ENCODE measurements at places on chromosomes 3 and 15.

- no peak for DNase-seq
Measured at GRCh38 chr3:104943974-104944373, 422.7 kb upstream of the ALCAM start.

DNA sequence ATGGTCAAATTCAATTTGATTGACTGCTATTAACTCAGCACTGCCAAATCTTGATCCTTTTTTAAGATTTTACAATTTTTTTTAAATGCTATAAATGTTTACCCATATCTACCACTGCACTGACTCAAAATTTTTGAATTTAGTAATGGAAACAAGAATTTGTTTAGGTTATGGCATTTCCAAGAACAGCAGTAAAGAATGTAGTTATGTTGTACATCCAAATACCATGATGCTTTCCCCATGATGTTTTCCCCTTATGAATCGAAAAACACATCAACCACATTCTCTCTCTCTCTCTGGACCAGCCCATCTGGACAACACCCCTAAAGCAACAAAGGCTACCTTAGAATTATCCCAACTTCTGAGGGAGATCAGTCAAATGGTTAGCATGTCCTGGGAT lies 14.2 kb downstream of the CHRM5 start:
- no peak for DNase-seq

DNA sequence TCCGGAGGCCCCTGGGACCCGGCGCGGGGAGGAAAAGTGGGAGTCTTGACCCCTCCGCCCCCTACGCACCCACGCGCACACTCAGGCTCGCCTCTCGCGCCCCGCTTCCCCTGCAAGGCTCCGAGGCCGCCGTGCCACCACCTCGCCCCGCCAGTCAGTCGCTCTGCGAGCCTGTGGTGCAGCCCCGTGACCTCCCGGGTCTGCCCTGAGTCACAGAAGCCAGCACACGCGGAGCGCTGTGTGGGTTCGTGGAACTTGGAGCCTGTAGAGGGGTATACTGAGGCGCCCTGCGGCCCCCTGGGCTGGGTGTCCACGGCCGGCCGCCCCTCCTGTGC lies 380 bp upstream of the ALS2CL start:
- no peak for DNase-seq

- no peak for DNase-seq
Measured at GRCh38 chr3:36729204-36730056, 34.9 kb downstream of the DCLK3 start.

DNA sequence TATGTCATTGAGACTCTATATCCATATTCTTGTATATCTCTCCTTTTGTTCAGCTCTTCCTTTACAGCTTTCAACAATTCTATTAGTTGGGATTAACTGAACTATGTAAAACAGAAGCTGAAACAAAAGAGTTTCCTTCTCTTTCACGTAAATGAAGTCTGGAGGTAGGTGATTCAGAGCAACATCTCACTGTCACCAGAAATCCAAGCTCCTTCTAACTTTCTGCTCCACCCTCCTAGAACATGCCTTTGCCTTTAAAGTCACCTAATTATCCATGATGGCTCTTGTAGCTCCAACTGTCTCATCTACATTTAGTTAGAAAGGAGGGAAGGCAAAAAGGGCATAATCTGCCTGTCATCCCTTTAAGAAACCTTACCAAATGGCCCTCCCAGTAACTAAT lies 458.2 kb upstream of the MDFIC2 start:
- DNase-seq = no peak

DNA sequence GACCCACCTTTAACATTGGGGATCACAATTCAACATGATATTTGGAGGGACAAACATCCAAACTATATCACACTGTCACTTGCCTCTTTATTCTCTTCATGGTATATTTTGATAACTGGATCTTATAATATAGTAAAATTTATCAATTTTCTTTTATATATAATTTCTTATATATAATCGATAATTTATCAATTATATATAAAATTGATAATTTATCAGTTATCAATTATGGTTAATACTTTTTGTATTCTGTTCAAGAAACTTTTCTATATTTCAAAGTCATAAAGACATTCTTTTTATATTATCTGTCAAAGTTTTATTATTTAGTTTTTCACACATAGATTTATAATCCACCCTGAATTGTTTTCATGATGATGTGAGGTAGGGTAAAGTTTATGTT lies 132.9 kb downstream of the ZNF280D start:
- no peak for DNase-seq

DNA sequence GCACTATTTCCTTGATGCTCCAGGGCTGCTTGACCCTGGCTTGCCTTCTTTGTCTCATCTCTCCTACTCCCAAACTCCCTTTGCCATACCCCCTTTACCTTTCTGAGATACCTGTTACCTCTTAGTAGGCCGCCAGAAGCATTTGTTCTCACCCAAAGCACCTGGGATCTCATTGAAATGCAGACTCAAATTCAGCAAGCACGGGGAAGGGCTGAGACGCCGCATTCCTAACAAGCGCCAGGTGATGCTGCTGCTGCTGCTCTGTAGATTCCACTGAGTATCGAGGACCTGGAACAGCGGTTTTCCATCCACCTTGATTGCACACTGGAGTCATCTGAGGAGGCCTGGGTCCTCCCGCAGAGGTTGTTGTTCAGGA lies 91.8 kb downstream of the TMEM266 start:
- DNase-seq = no peak

DNA sequence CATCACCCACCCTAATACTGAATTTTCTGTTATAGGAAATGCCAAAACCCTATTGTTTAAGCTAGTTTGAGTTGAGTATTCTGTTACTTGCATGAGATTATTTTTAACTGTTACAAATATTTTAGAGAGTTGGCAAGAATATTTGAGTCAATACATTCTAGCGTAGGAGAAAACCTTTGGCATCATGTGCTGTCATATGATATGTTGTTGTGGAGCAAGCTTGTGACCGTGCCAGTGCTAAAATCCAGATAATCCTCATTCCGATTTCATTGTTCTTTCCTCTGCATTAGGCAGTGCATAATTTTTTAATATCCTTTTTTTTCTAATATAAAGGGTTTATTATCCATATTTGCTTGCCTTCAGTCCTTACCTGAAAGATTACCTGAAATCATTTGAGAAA lies 168.0 kb upstream of the GMNC start:
- no peak for DNase-seq

- no peak for DNase-seq
Measured at GRCh38 chr3:131417751-131418150, 36.2 kb downstream of the NUDT16 start.

DNA sequence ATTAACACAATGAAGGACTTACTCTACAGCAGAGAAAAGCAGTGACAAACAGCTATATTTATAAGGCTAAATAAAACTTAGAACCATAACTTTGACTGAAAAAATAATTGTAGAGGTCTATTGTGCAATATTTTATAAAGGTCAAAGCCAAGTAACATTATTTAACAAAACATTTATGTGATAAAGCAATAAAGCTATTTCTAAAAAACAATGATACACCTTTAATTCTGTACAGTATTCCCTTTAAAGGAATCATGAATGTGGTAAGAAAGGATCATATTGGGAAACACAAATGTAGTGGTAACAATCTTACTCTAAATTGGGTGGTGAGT lies 236.4 kb downstream of the ISL2 start:
- DNase-seq = no peak

- DNase-seq = no peak
Measured at GRCh38 chr15:94403331-94403730, 172.0 kb downstream of the MCTP2 start.

GRCh38 chr15:99305761-99306505 lies 54.7 kb downstream of the LRRC28 start:
- DNase-seq = no peak

DNA sequence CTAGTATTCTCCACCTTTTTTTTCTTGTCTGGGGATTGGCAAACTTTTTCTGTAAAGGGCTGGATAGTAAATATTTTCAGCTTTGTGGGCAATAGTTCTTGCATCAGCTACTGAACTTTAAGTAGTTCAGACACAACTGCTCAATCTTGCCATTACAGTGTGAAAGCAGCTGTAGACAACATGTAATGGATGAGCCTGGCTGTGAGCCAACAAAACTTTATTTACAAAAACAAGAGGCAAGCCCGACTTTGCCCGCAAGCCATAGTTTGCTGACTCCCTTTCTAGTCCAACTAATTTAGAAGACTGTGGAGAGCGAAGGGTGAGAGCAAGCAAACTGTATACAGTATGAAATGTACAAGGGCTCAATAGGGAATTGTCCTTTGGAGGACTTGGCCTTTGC lies 6.2 kb downstream of the FRMD4B start:
- DNase-seq = no peak

- no peak for DNase-seq
Measured at GRCh38 chr3:195699388-195699771, 21.4 kb upstream of the MUC20 start.

DNA sequence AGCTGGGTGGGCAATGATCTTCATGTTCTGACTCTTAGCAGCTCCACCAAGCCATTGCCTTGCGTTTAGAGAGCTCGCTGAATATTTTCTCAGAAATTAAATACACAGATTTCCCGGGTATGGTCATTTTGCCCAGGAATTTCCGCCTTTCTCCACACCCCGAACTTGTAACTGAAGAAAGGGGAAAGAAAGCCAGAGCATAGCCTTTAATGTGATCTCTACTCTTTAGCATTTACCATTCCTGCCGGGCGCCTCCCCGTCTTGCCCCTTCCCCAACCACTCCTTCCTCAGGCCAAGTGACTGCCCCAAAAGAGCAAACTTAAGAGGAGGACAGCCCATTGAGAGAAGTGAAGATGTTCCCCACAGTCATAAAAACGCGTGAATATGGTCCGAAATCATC lies 53.1 kb downstream of the LMCD1 start:
- no peak for DNase-seq

GRCh38 chr3:128610451-128611070 lies 40.1 kb downstream of the RPN1 start:
- DNase-seq = no peak

GRCh38 chr3:54342676-54343075 lies 220.3 kb downstream of the CACNA2D3 start:
- no peak for DNase-seq

- DNase-seq = no peak
Measured at GRCh38 chr3:17802950-17803349, 60.5 kb upstream of the TBC1D5 start.

GRCh38 chr3:66302288-66302687 lies 81.5 kb downstream of the SLC25A26 start:
- no peak for DNase-seq

- no peak for DNase-seq
Measured at GRCh38 chr15:25709437-25710159, 153.5 kb downstream of the ATP10A start.

DNA sequence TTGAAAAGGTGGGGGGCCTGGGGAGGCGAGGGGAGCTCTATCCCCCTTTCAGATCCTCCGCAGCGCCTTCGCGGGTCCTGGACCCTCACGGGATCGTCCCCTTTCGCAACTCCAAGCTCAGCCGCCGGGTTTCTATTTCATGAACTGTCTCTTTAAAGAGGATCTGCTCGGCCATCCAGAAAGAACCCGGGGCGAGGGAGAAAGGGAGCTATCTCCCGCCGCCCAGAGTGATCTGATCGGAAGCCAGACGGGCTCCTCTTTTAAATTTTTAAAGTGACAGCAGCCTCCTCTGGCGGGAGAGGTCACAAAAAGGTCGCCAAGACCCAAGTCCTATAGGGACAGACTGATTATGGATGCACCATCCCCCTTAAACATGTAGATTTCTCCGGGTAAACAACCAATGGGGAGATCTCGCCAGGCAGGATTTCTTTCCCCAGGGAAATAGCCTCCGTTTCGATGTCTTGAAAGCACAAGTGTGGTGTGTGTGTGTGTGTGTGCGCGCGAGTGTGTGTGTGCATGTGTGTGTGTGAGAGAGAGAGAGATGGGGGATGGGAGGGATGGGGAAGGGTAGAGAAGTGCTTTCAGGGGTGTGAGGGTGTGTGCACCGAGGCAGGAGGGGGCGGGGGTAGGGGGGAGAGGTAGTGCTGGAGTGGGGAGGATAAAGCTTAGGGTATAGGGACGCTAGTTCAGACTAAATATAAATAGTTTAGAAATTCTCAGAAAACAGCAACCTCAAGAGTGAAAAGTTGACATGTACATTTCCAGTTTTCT lies 516.1 kb downstream of the MECOM start:
- peak; percentile 9 for DNase-seq

DNA sequence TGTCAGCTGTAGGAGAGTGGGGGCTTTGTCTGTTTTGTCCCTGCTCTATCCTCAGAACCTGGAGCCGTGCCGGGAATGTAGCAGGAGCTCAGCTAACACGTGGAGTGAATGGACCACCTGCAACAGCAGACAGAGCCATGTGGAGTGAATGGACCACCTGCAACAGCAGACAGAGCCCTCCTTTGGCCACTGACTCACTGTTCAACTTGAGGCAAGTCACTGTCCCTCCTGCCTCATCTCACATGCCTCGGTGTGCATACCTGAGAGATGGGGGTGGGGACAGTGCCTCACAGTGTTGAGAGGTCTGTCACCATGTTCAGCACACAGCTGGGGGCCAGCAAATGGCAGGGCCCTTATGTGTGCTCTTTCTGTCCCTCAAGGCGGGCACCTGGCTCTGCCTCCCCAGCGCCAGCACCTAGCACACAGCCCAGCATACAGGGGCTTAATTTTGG lies 27.9 kb downstream of the FEM1B start:
- no peak for DNase-seq

DNA sequence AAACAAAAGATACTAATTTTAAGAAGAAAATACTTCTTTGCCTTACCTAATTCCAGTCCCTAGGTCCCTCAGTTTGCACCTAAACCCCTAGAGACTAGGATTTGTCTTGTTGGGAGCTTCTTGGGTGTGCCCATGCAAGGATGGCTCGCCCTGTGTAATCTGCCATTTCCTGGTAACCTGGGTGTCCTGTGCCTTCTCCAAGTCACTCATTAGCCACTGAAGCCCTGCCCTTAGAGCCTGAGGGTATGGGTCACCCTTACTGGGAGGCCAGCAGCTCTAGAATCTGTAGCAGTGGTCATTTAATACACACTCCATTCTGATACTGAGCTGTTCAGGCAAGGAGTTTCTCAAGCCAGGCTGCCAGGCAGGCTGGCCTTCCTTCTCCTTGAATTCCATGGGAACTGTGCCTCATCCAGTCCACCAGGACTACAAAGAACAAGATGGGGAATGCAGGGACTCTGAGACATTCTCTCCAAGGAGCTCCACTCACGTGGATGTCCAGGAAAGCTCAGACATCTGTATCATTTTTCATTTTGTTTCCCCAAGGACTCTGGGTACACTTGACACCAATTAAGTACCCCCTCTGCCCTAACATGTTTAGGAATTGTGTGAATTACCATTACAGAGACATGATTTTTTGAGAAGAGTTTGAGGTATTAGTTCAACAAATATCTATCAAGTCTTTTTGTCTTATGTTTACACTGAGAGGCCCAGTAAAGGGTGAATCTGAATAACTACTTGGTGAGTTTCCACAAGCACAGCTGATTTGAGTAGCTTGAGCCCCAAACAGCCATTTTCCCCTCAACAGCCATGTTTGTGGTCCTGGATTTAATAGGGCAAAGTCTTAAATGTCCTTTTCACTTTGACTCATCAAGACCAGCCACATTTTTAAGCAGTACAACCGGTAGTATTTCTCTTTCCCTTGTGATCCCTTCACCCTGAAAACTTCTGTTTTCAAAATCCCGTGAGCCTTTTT lies 52.6 kb downstream of the ARNT2 start:
- no peak for DNase-seq

All from cortex of kidney (tissue), 1 donor.